Activated T-helper 1 cell treated with anti-CD3 and anti-CD28 coated beads, Interleukin-12 subunit alpha, Interleukin-12 subunit beta, Interleukin-2, Interleukin-4 antibody, amounts not matched to agents 30 ng/mL and 10 ng/mL and 1 ng/mL, durations not matched to agents 14 hours and 24 hours and 36 hours (primary cell): ENCODE measurements at places on chromosomes 6 and 20.

DNA sequence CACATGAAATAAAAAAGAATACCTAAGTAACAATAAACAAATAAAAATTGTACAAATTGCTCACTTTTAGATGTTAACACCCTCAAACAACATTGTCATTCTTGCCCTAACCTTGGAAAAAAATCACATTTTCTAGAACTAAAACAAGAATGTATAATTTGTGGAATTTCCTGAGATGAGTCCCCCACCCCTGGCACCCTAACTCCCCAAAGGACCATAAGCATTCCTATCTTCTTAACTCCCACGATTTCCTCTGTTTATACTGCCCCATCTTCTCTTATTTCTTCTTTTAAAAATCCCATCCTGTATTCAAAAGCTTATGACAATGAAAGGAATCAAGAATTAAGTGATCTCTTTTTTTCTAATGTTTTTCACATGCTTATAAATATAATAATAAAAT, 70.9 kb downstream of the IBTK start:
- no peak for DNase-seq

DNA sequence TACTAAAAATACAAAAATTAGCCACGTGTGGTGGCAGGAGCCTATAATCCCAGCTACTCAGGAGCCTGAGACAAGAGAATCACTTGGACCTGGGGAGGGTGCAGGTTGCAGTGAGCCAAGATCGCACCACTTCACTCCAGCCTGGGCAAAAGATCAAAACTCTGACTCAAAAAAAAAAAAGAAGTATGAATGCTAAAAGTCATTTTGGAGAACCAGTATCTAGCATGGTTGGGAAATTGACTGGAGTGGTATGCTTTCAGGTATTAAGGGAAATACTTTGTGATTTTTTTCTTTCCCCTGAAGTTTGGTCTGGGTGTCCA, 30.1 kb downstream of the PCMT1 start:
- DNase-seq = no peak

DNA sequence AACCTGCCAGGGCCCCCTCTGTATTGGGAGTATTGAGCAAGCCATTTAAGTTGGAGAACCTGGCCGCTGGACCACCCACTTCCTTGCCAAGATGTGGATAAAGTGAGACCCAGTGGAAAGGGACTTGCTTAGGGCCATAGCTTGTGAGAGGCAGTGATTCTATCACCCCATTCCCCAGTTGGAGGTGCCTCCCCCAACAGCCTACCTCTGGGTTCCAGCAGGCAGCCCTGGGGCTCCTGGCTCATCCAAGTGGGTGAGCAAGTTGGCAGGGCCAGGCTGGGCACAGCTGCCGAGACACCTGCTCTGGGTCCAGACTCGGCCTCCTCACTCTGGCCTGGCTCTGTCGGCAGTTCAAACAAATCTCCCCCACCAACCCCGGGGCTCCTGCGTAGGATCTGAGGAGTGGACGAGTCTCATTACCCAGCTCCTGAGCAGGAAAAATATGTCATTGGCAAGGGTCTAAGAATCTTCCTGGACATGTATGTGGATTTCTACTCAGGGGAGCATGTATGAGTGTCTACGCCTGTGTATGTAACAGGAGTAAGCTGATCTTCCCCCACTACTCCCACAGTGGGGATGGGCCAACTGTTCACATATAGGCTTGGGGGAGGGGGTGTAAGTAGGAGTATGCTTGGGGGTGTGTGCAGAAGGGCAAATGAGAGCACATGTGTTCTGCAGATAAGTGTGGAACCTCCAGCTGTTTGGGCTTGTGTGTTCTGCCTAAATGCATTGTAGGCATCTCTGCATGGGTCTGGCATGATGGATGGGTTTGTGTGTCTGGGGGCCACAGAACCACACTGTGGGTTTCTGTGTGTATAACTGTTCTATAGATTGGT, 1.9 kb downstream of the ID1 start:
- no peak for DNase-seq

- DNase-seq = no peak
Measured at GRCh38 chr6:75493400-75494064, at the start of gene FILIP1. TSS of gene FILIP1 (minus strand) at chr6:75493800. CDS start at chr6:75414972, 78,828 bp downstream.
